ENCODE measurements at places on chromosomes 3 and 15.
A peak's percentile ranks its signal among the peaks of the same experiment; 100 is the strongest.

DNA sequence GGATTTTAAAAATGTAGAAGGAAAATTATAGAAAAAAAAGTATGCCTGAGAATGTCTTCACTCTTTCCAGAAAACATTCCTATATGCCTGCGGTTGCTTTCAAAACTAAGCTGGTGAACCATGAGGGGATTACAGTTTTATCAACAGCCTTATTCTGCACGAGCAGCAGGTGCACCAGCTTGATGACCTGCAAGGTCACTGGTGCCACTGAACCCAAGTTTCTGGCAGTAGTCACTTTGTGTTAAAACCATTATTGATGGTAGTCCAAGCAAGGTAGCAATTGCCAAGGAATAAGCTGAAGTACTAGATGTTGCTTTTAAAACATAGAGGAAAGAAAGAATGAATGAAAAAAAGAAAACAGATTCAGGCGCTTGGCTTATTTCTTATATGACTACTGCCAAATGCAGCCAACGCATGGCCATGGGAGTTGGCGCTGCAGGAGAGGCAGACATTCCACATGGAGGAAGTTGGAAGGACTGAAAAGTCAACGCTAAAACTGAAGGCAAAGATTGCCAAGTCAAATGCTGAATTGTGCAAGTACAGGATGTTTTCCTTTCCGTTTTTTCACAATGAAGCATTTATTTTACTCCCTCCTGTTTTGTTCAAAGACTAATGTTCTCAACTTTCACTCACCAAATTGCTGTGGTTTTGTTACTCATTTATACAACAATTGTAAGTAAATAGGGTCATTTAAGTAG lies 601.4 kb downstream of the CADM2 start:
- DNase-seq: no peak

GRCh38 chr3:69409011-69409410 lies 23.1 kb upstream of the FRMD4B start:
- DNase-seq: no peak

GRCh38 chr15:68229386-68230156 lies at the start of gene CLN6:
CLN6 (minus strand) TSS chr15:68229728; CDS start chr15:68229584, 144 bp downstream.
- DNase-seq: peak; percentile 80

GRCh38 chr3:23165571-23165970 lies 37.6 kb upstream of the UBE2E2 start:
- DNase-seq: no peak

- DNase-seq: no peak
Observed at GRCh38 chr3:134802428-134803050, 7.5 kb downstream of the EPHB1 start.

- no peak for DNase-seq
Observed at GRCh38 chr3:134650431-134651346, at the start of gene KY. KY (minus strand) TSS chr3:134651022; CDS start chr3:134650960, 62 bp downstream.

DNA sequence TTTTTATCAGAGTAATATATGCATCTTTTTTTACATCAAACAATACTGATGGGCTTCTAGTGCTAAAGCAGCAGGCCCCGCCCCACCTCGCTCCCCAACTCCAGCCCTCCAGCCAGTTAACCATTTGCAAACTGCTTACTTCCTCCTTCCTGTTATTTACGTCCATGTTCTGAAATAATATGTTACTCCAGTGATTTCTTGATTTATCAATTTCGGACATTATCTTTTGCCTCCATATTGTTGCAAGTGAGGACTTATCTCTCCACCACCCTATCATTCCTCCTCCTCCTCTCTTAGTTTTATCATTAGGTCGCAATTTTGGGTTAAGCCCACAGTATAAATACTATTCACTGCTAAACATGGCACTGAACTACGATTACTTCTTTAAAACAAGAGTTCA lies 39.5 kb downstream of the ZNF710 start:
- DNase-seq: no peak

GRCh38 chr3:27719314-27720003 lies 2.7 kb downstream of the EOMES start:
- DNase-seq: no peak

DNA sequence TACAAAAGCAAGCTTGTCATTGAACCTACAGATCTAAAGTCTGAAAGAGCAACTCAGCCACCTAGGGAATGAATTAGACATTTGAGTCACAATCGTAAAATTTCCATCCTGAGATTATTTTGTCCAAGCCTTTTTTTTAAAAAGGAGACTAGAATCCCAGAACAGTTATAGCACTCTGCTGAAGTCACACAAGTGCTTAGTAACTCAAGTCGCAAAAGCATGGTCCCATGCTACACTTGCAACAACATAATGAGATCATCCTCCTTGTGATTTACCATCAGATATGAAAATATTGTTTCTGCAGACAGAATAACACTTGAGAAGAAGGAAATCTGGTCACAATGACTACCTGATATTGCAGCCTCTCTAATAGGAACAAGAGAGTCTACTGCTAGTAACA lies 106.7 kb downstream of the ZIC4 start:
- no peak for DNase-seq

DNA sequence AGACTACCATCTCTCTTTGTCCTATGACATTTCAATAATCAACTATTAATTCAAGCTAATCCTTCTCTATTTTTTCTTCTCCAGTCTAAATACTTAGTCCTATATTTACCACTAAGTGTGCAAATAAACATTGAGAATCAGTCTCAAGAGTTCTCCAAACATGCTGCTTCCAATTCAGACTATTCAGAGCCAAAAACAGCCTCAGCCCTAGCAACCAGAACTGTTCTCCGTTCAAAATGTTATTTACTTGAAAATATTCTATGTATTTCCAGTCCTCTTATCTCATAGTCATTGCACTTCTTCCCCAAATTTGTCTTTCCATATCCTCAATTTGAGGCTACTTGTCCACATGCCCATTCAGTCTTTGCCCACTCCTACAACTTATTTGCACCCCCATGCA lies 805.5 kb downstream of the IGSF11 start:
- no peak for DNase-seq

- DNase-seq: peak; percentile 27
Observed at GRCh38 chr3:195908694-195909581, 587 bp upstream of the TNK2 start.

GRCh38 chr15:45635191-45635638 lies 386 bp downstream of the SQOR start:
- peak; percentile 70 for DNase-seq

- no peak for DNase-seq
Observed at GRCh38 chr3:125058959-125059358, 3.2 kb upstream of the HEG1 start.

DNA sequence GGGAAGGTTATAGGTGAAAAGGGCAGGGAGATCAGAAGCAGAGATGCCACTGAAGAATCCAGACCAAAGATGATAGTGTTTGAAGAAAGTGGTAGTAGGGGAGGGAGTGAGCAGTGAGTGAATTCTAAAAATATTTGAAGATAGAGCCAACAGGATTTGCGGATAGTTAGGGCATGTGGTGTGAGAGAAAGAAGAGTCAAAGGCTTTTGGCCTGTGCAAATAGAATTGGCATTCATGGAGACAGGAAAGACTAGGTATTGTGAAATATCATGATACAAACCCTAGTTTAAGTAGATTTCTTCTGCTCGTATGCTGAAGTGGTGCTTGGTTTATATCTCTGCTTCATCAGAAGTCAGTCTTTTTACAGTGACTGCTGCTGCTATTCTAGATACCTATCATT lies 224.2 kb upstream of the CFAP20DC start:
- DNase-seq: no peak

- DNase-seq: no peak
Observed at GRCh38 chr15:63276342-63277037, 915 bp upstream of the APH1B start.

DNA sequence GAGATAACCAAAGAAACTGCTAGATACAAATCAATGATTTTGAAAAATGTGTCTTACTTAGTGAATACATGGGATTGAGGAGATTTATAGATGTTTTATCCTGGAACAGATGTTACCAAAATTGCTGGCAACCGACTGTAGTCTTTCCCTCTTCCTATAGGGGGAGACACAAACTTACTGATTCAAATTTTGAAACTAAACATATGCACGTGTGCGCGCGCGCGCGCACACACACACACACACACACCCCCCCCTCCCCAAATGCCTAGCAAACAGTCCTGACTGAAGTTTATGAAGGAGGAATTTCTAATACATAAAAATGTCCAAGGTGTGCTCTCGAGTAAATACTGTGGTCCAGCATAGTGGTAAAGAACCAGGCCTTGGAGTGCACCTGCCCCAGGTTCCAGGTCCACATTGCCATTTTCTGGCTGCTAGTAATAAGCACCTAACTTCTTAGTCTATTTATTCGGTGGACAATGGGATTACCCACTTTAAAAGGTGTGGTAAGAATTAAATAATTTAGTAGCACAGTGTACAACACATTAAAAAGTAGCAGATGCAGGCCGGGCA lies 18.5 kb upstream of the C3orf62 start:
- peak; percentile 27 for DNase-seq

DNA sequence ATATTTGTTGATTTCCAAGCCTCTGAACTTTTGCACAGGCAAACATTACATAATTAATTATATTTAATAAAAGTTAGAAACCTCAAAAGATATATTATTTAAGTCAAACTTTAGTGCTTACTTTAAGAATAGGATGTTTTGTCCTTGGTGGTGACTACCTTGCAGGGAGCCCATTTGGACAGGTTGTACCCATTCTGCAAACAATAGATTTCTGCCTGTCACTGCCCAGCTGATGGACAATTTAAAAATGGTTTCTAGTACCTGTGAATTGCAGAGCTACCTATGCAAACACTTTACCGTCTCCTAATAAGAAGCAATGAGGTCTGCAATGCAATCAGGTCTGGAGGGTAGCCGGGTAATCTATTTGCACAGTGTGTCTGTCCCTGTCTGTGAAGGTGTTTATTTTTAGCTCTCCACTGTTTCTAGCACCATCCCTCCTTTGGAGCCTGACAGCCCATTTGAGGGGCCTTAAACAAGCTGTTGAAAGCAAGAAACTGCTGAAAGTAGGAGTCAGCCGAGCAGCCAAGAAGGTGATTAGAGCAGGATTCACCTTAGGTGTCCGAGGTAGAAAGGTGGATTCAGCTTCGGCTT lies 556.2 kb upstream of the CFAP20DC start:
- no peak for DNase-seq

DNA sequence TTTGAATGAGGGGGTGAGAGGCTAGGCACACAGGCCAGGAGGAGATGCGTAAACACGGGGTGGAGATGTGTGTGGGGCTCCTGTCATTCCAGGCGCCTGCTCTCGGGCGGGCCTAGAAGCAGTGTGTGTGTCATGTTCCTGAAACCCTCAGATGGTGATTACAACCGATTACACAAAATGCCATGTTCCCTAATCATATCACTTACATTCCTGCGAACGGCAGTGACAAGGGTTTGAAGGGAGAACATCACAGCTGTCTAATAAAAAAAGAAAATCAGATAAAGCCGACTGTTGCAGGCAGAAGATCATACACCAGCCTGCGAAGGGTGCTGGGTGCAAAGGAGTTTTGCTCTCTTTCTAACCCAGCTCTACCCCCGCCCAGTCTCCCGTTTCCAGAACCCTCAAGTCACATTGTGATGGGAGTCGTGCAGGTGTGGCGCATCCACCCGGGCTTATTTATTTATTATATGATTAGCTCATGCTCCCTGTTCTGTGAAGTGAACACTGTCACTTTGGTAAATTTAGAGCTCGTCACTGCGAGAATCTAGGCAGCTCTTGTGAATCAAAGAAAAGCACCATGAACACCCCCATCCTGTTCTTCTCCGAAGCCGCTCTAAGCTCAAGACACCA lies 140.3 kb downstream of the NR2F2 start:
- DNase-seq: no peak

- no peak for DNase-seq
Observed at GRCh38 chr15:100461049-100461448, 67.7 kb downstream of the CERS3 start.

DNA sequence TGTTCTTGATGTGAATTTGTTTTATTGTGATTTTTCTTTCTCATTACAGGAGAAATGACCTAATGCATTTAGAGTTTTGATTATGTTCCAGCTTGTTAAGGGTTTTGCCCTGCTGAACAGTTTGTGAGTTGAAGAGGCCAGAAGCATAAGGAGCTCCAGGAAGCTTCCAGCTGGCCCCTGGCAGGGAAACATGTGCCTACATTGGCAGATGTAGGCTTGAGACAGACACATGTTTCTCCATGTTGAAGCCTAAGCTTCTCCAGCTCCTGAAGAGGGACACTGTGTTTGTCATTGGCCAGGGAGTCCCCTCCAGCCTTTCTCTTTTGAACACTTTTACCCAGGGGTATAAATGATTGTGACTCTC lies 88.4 kb downstream of the ASB7 start:
- DNase-seq: no peak

- DNase-seq: no peak
Observed at GRCh38 chr15:38471974-38472373, 18.0 kb downstream of the FAM98B start.

GRCh38 chr15:59274126-59274970 lies 67.7 kb downstream of the LDHAL6B start:
- DNase-seq: no peak

GRCh38 chr3:158420654-158421396 lies 150.2 kb upstream of the MLF1 start:
- no peak for DNase-seq

DNA sequence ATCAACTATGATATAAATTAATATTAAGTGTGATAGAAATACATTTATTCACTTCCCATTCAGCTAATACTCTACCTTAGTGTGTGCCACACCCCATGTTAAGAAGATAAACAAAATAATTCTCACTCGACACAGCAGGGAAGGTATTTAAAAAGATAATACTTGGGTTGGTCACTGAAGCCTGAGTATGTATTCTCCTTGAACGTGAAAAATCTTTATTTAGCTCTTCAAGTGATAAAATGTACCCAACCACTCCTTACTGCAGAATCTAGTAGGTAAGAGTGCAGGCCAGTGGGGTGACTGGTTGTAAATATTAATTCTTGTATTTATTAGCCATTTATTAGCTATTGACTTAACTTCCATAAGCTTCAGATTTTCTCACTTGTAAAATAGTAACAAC lies 372.7 kb upstream of the THBS1 start:
- DNase-seq: no peak

DNA sequence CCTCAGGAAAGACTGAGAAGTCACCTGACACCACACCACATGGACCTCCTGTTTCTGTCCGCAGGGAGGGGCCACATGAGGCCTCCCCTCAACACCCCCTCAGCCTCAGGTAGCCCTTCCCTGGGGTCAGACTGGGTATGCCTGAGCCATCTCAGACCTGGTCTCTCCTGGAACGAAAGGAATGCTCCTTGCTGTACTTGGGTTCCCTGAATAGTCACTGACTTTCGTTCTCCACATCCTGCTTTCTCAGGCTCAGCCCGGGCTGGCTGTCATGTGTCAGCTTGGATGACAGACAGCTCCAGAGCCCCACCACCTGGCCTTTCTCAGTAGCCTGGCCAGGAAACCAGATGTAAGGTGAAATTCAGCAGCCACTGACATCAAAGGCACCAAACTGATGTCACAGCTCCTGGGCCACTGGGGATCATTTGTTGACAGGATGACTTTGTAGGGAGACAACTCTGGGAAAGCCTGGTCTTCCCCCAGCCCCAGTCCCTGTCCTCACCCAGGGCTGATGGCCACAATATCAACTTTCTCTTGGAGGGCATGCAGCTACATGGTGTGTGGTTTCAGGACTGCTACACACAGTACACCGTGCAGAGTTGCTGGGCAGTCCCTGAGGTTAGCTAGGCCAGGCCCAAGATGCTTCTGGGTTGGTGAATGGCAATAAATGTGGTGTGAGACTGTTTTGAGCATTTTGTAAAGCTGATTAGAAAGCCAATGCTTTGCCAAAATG lies 141.4 kb upstream of the MRPS22 start:
- DNase-seq: no peak

GRCh38 chr15:99452010-99452409 lies 113.8 kb upstream of the MEF2A start:
- no peak for DNase-seq
